Pericardium fibroblast (primary cell): ENCODE measurements at places on chromosomes 12 and 14. TPM values are rescaled to one million over a fixed set of nuclear protein-coding genes. Genes with fewer than 3 reads are reported as not detected.

The TAS2R31 gene
- 0.35 TPM in 1 of 2 replicates, not detected in the other for total RNA-seq

The PLEKHG7 gene
- total RNA-seq, result not detected in 2 replicates

The PHETA1 gene
- 9.5 and 18.3 TPM in 2 replicates for total RNA-seq

The SLC17A8 gene
- total RNA-seq, result not detected in 2 replicates

The TROAP gene
- 0.70 and 1.6 TPM in 2 replicates for total RNA-seq

The NFE2 gene
- total RNA-seq, result not detected in 2 replicates

The MANSC4 gene
- not detected in 2 replicates for total RNA-seq
